Cortex of kidney (tissue), 1 donor: ENCODE measurements at places on chromosomes 3 and 15.

DNA sequence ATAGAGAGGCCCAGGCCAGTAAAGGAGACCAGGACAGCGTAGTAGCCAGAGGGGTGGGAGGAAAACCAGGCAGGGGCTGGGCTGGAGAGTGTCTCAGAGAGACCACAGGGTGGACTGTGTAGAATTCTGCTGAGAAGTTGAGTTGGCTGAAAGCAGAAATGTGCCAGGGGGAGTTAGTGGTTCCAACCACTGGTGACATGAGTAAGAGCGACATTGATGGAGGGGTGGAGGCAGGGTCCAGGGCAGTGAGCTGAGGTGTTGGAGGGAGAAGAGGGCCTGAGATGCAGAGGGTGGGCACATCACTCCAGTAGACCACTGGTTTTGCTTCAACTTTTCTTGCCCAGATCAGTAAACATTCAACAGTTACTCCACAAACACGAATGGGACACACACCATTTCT, 106.5 kb downstream of the ASB7 start:
- no peak for DNase-seq

- no peak for DNase-seq
These were observed 5.3 kb downstream of the FOXP1 start for GRCh38 chr3:71578054-71578751.

- no peak for DNase-seq
These were observed 9.7 kb downstream of the PARP16 start for GRCh38 chr15:65277015-65277414.

DNA sequence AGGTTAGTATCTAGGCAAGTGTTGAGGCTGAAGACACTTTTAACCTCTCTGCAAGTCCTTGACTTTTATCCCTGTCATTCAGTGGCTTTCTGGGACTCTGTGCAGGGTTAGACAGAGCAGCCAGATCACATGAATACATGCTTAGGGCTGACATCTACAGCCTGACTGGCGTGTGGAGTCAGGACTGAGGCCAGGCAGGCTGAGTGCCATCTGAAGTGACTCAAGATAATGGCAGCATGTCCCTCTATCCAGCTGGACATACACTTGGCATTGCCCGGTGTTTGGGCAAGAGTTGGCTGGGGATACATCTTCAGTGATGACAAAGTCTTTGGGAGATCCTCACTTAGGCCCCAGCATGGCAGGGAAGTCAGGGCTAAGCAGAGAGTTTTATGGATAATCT, 22.4 kb downstream of the DUOX2 start:
- no peak for DNase-seq
